ENCODE measurements at places on chromosomes 1 and 21. TPM values are rescaled to one million over a fixed set of nuclear protein-coding genes. Genes with fewer than 3 reads are reported as not detected.

GRCh38 chr21:43593078-43593477 is 66.2 kb downstream of the HSF2BP start:
- no peak for DNase-seq

GRCh38 chr1:20885121-20885520 is 98.0 kb upstream of the HP1BP3 start:
- no peak for DNase-seq

DNA sequence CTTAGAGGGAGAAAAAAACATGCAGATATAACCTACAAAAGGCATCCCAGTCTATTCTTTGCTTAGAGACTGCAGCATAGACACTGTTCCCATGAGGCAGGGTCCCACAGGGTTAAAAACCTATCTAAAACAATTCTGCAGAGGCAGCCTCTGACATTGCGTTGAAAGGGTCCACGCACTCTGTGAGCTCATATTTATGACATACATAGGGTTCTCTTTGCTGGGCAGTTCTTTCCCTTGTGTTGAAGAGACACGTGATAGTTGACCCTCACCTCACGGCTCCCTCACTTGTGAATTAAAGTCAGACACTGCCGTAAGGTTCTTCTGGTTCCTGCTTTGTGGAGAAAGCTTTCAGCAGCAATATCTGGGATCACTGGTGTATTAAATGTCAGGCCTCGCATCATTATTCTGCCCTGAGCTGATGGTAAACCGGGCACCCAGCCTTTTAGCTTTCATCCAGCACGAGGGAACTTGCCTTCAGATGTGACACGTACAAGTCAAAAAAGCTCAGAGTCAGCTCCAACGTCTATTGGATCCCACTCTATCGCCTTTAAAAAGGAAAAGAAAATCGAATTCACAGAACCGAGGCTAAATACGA is 52.8 kb upstream of the HNRNPU start:
- no peak for DNase-seq

- no peak for DNase-seq
Measured at GRCh38 chr21:32826329-32827167, 55.0 kb upstream of the PAXBP1 start.

DNA sequence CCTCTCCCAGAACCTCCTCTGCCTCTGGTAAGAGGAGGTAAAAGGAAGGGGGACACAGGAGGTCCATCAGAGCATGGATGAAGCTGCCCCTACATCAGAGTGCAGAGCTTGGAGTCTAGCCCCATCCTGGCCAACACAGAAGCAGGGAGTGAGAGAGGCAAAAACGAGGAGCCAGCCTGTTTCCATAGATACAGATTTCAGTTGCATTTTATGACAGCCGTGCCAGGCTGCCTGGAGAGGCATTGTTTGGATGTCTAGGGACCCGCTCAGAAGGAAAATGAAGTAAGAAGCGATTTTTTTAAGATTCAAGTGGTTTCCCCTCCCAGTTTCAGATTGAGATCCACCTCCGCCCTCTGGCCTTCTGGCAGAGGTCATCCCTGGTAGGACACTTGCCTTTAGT is 11.5 kb upstream of the GJA8 start:
- no peak for DNase-seq

- no peak for DNase-seq
Measured at GRCh38 chr1:170307426-170307825, 161.7 kb downstream of the NTMT2 start.

GRCh38 chr21:26005464-26005863 is 165.1 kb downstream of the APP start:
- DNase-seq, result no peak

The PCP4 gene
- 8.5 TPM for total RNA-seq

The NES gene
- 126 TPM for total RNA-seq

The ERVH48-1 gene
- total RNA-seq, result not detected
